Stimulated activated CD8-positive, alpha-beta memory T cell treated with anti-CD3 and anti-CD28 coated beads, Interleukin-4, amount 100 ng/mL, for 1 hour (primary cell): ENCODE measurements at places on chromosomes 16 and 17.

- DNase-seq, result no peak
These were observed 2.3 kb upstream of the CCL1 start for GRCh38 chr17:34365340-34365739.

DNA sequence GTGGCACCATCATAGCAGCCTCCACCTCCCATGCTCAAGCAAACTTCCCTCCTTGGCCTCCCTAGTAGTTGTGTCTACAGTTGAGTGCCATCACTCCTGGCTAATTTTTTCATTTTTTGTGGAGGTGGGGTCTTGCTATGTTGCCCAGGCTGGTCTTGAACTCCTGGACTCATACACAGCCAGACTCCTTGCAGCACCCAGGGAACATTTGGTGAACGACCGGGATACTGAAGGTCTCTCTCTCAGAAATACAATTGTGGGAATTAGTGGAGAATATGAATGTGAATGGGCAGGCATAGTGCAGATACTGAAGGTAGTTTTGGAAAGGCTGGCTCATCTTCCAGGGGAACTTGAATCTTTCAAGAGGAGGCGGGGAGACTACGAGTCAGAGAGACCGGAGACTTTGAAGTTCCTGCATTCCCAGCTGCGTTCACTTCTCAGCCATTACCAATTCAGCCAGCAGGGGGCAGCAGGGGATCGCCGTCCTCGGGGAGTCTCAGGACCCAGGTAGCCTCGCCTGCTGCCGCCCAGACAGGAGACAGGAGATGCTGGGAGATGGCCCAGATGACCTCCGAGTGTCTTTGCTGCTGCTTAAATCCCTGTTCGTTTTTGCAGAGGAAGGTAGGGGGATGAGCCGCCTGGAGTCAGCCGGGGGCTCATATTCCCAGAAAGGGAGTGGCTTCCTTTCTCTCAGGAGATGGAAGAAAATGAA lies 68.6 kb downstream of the HAPSTR1 start:
- no peak for DNase-seq

DNA sequence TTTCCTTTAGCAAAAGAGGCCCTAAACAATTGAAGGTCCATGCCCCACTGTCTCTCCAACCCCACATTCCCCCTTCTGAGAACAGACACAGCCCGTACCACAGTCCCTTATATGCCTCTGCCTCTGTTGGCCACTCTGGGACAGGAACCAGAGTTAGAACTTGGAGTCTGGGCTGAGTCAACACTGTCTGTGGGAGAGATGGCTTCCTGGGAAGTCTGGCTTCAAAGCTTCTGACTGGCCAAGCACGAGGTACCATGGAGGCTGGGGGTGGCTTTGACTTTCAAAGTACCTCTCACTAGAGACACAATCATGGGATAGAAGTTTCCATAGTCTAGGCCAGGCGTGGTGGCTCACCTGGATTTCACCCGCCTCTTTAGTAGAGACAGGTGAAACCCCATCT lies 14.9 kb upstream of the SPOP start:
- DNase-seq, result no peak

GRCh38 chr17:50132104-50132794 lies 2.3 kb upstream of the SAMD14 start:
- DNase-seq, result no peak

DNA sequence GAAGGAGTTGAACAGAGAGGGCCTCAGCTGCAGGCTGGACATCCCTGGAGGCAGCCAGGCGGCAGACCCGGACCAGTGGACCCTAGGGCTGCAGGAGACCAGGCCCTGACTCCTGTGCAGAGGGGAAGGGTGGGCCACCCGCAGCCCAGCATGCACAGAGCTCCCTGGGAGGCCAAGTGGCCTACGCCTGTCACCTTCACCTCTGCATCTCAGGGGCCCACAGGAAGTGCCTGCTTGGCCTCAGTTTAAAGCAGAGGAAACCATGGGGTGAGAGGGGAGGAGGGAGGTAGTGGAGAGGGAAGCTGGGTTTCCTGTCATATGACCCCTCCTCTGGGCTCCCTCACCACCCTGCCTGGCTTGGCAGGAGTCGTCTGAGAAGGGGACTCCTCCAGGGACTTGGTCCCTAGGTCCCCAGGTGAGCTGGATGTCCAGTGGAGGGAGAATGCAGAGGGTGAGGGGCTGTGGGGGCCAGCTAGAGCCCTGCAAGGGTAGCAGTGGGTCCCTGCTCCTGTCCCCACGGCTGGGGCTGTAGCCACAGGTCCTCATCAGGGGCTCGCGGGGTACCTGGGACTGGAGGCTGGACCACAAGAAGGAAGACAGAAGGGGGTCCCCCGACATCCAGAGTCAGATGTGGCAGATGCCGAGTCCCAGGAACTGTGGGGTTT lies at the start of gene TMC8:
Gene TMC8, plus strand, starts transcription at position 335 of the 665 bp plus-strand sequence. CDS start 818 bp downstream, outside the sequence.
- DNase-seq, result peak; percentile 61

DNA sequence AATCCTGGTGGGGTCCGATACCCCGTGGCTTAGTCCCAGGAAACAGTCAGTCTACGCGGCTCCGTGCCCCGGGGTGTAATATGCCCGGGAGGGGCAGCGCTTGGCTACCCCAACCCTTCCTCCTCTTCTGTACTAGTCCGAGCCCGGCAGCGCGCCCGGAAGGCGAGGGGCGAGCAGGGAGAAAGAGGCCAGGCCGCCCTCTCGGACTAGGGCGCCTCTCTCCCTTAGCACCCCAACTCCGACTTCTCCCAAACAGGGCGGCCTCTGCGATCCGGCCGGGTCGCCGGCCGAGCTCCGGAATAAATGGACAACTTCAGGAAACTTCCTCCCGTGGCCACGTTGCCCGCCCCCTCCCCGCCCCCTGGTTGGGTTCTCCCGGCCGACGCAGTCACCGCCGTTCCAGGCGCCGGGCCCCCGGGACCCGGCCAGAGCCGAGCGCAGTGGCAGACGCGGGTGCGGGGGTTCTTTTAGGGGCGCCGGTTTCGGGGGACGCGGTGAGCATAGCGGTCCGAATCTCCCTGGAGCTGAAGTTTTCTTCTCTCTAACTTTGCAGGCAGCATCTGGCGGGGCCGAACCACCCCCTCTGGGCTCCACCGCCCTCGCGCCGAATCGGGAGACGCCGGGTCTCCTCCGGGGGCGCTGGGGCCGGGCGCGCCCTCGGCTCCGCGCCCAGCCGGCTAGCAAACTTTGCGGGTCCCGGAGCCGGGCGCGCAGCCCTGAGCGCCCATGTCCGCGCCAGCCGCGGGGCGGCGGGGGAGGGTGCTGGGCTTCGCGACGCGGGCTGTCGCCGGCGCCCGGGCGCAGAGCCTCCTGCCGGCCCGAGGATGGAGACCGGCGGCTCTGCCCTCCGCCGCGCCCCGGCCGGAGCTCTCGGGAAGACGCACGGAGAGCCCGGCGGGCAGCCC lies at the start of gene SDK2:
Gene SDK2, minus strand, starts transcription at position 301 of the 905 bp plus-strand sequence. CDS start 357 bp downstream, outside the sequence.
- no peak for DNase-seq

DNA sequence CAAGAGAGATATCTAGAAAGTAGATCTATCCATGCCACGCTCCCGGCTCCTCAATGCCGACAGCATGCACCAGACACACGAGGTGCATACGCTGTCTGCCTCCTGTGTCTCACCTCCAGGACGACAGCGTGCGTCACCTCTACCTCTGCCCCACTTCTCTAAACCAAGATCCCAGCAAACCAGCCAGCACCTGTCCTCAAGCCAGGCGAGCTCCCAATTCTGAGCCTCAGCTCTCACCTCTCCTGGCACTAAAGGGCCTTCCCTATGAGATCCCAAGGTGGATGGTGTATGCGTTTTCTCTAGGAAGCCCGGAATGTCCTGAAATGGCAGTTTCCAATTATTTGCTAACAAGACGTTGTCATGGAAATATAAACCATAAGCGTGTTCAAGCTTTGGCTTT lies 36.2 kb upstream of the RCVRN start:
- DNase-seq, result no peak

DNA sequence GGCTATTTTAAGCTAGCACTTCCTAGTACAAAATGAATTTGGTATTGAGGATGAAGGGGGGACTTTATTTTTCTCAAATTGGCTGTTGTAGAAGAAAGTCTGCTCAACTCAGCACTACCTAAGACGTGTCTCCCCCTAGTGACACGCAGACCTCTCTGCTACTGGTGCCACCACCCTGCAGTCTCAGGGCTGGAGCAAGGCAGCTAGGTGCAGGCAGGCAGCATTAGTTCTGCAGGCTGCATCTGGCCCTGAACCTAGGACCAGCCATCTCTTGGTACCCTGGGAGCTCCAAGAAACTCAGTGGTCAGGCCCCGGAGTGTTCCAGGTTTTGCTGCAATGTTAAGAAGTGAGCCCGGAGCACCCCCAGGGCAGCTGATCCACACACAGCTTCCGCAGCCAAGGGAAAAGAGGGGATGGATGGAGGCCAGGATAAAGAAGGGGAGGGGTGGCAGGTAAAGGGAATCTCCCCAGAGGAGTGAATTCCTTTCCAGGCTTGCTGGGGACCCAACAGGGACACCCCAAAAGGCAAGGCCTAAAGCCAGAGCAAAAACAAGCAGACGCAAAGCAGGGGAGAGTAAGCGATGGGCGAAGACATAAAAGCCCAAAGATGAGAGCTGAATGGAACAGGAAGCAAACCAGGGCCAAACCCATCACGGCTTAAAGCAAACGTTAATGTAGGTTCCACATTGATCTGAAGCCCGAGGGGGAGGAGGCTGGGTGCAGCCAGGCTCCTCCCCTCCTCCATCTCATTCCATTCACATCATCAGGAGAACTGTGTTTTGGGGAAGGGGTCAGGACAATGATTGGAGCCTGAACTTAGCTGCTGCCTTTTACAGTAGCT lies 200.5 kb downstream of the ZFHX3 start:
- DNase-seq, result no peak
